ENCODE measurements at places on chromosomes 4 and X. TPM values are rescaled to one million over a fixed set of nuclear protein-coding genes. Genes with fewer than 3 reads are reported as not detected.

GRCh38 chrX:141904262-141904661 lies 568 bp downstream of the MAGEC1 start:
- DNase-seq = no peak

DNA sequence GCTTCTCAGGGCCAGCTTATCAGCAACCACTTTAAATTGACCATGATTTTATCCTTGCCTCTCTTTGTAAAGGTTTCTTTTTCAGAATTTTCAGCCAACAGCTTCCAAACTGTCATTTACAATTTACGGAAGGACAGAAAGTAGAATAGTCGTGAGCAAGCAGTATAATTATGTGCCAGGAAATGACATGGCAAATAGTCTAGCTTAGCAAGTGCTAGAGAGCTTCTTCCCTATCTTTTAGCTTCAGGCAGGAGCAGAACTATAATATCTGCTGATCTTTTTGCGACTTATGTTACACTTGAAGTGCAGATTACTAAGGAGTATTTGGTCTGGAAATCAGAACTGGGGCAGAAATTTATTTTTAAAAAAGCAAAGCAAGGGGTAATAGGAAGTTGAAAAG lies 123.0 kb upstream of the AP1S2 start:
- DNase-seq = no peak

DNA sequence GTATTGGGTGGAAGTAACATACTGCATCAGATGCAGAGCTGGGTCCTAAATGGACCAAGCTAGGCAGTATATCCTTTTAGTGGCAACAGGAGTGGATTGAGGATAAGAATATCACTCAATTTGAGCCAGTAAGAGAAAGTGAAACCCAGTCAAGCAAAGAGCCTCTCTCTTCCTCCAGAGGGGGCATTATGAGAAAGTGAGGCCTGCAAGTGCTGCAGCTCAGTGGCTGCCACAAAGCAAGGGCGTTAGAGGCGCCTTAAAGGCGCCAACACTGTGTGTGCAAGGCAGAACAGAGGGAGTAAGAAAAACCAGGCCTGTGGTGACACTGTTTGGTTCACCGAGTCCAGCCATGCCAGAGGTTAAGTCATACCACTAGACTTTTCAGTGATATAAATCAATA lies 17.5 kb downstream of the STX18 start:
- no peak for DNase-seq

- DNase-seq = no peak
Measured at GRCh38 chrX:108165383-108166111, 74.0 kb downstream of the ATG4A start.

- no peak for DNase-seq
Measured at GRCh38 chr4:23022032-23022431, 329.3 kb downstream of the GBA3 start.

- no peak for DNase-seq
Measured at GRCh38 chr4:26213317-26213716, 107.5 kb upstream of the RBPJ start.

GRCh38 chr4:94653984-94654609 lies 103.7 kb upstream of the BMPR1B start:
- no peak for DNase-seq

DNA sequence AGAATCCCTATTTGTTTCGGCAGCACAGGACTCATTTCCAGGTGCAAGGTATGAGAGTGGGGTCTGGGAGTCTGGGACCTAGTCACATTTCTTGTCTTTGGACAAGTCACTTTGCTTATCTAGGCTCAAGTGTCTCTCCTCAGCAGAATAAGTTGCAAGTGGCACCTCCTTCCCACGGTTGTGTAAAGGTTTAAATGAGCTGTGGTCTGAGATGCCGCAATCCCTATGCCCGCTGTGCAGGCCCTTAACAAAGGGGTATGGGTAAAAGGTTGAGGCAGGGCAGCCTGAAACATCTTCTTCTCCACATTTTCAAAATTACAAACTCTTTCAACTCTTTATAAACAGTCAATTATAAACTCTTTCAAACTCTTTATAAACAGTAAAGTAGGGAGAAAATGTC lies 93.7 kb downstream of the RTL5 start:
- DNase-seq = no peak

DNA sequence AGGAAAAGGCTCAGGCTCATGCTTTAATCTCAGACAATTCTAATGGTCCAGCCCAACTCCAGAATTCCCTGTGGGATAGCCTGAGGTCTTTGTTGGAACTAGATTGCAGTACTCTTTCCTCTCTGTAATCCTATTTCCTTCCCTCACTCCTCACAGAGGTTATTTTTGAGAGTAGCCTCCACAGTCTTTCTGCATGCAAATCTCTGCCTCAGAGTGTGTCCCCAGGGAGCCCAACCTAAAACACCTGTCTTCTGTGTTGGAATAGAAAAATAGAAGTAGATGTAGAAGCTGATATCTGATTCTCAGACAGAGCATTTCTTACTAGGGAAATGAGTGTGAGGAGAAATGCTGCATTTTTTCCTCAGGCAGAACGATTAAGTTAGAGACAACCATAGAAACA lies 915.5 kb upstream of the EPHA5 start:
- no peak for DNase-seq

- DNase-seq = no peak
Measured at GRCh38 chrX:38277136-38277535, 50.2 kb downstream of the RPGR start.

DNA sequence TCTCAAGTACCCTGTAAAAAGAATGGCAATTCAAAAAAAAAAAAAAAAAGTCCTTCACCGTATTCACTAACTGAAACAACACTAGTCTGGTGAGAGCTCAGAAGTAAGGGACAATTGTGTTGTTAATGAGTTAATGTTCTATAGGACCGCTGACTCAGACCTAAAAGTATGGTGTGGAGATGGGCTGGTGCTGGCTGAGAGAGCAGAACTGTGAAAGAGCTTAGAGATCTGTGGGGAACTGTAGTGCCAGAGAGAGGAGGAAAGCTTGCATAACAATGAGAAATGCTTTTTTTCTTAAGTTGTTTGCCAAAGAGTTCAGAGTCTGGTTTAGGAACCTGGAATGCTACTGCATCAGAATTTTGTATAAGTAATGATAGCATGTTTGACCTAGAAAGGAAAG lies 65.1 kb downstream of the LHFPL1 start:
- no peak for DNase-seq

GRCh38 chrX:66635360-66635759 lies 3.5 kb downstream of the EDA2R start:
- DNase-seq = no peak

- no peak for DNase-seq
Measured at GRCh38 chr4:73631565-73632226, 11.5 kb upstream of the RASSF6 start.

DNA sequence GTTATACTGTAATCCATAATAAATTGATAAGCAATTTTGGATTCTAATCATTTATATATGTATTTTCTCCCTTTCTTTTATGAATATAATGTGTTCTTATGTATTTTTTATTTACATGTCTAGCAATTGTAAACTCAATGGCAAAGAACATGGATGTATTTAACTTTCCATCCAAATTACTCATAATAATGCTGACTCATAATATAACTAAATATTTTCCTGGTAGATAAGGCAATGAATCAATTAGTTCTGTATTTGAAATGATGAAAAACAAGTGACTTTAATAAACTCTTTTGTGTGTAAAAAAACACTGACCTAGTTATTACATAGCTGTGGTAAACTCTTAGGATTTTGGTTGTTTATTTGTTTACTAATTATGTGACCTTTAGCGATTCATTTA lies 211.2 kb downstream of the DTHD1 start:
- DNase-seq = no peak

DNA sequence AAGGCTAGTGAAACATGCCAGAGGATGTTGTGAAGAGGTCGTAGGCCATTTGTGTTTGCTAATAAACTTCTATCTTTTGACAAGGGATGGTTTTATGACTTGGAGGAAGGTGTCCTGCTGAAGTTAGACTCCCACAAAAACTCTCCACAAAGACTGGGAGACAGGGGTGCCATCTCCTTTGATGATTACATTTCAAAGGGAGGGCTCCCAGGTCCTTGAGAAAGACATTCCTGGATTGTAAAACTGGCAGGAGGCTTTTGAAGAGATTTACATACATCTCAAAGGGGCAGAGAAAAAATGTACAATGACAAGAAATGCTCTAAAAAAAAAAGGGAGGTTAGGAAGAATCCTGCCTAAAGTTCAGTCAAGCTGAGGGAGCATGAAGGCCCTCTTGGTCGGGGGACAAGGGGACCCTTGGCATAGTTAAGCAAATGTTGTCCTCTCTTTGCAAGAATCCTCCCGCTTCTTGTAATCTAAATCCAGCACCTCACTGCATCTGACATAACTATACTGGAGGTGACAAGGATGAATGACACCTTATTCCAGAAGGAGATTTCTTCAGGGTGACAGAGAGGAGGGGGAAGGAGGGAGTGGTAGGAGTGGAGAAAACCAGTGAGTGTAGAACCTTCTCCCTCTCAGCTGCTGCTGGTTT lies 41.1 kb upstream of the MGST2 start:
- no peak for DNase-seq

- no peak for DNase-seq
Measured at GRCh38 chrX:46444011-46444410, 101.2 kb downstream of the ZNF674 start.

- no peak for DNase-seq
Measured at GRCh38 chr4:3729188-3729881, 36.9 kb upstream of the ADRA2C start.

- DNase-seq = no peak
Measured at GRCh38 chr4:89284828-89285227, 22.8 kb downstream of the GPRIN3 start.

- no peak for DNase-seq
Measured at GRCh38 chrX:30865015-30865414, 24.0 kb downstream of the TAB3 start.

GRCh38 chr4:145525291-145525740 lies 43.7 kb downstream of the SMAD1 start:
- no peak for DNase-seq

DNA sequence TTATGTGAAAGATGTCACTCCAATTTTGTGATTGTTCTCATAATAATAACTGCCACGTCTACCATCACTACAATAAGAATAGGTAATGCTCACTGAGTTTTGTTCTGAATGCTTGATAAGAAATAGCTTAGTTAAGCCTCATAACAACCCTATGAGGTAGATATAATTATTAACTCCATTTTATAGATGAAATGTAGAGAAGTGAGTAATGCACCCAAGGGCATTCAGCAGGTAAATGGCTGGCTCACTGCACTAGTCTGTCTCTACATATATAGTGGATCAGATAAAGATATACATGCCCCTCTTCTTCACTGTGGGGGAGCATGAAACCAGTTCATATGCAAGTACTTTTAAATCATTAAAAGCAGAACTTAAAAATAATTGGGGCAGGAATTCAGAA lies 65.8 kb upstream of the SLC4A4 start:
- no peak for DNase-seq

DNA sequence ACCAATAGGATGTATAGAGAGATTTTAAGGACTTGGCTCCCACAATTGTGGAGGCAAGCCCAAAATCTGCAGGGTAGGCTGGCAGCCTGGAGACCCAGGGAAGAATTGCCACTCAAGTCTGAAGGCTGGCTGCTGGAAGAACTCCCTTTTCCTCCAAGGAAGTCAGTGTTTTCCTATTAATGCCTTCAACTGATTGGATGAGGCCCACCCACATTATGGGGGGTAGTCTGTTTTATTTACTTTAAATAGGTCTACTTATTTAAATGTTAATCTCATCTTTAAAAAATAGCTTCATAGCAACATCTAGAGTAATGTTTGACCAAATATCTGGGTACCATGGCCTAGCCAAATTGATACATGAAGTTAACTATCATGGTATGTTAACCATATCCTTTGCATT lies 18.7 kb downstream of the LSM6 start:
- DNase-seq = no peak

DNA sequence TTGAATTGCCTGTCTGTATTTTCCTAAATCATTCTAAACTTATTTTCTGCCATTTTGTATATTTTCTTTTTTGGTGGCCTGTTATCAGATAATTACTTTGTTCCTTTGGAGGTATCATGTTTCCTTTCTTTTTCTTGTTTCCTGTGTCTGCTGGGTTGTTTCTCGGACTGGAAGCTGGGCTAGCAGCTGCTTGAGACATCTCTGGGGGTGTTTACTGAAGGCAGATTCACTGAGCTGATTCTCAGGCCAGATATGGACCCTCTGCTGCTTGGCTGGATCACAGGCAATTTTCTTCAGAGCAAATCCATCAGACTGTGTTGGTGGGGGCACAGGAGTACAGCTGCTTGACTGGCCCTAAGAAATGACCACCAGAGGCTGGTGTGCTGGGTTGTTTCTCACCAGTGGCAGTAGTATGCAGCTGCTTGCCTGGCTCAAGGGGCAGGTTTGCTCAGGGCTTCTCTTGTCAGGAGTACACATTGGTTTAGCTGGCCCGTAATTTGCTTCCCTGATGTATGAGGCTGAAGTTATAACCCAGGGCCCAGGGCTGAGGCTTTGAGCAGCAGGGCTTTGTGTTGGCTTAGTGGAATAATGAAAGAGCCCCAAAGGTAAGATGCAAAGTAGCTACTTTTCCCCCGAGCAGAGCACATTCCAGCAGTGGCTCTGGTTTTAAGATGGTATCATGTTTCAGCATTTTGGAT lies 680.6 kb downstream of the TECRL start:
- DNase-seq = no peak

GRCh38 chrX:153438532-153438931 lies 7.3 kb downstream of the TREX2 start:
- no peak for DNase-seq

- no peak for DNase-seq
Measured at GRCh38 chrX:84441143-84441542, 61.1 kb downstream of the HDX start.

ZDHHC15 gene
- 0.35 TPM for total RNA-seq

APLN gene
- total RNA-seq = 0.11 TPM

APELA gene
- total RNA-seq = not detected

RASGEF1B gene
- total RNA-seq = 24.5 TPM

RHOXF2 gene
- not detected for total RNA-seq

FMR1NB gene
- total RNA-seq = not detected

NEXMIF gene
- 0.21 TPM for total RNA-seq

PNMA6E gene
- total RNA-seq = not detected

CCDC110 gene
- total RNA-seq = not detected

FRAS1 gene
- total RNA-seq = 0.08 TPM

TMEM255A gene
- total RNA-seq = not detected

GPR173 gene
- total RNA-seq = not detected

PITX2 gene
- not detected for total RNA-seq

Data from activated T-cell treated with anti-CD3 and anti-CD28 coated beads, Interleukin-2, amount 50 U/mL, for 4 hours (primary cell).